ENCODE measurements at places on chromosomes 7 and 10.

DNA sequence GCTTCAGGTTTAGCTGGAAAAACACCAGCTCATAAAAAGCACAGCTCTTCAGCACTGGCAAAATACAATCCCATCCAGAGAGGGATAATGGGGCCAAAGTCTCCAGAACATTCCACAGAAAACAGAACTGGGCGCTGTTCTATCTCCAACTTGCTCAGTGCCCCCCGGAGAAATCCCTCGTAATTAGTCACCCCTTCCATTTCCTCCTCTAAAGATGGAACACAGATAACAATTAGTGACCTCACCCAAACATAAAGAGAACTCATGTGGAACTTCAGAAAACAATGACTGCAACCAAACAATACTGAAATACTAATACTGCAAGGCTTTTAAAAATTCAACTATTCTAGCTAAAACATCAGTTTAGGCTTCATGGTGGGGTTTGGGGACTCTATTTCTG lies 46.3 kb downstream of the KIAA1549 start:
- DNase-seq, result no peak

DNA sequence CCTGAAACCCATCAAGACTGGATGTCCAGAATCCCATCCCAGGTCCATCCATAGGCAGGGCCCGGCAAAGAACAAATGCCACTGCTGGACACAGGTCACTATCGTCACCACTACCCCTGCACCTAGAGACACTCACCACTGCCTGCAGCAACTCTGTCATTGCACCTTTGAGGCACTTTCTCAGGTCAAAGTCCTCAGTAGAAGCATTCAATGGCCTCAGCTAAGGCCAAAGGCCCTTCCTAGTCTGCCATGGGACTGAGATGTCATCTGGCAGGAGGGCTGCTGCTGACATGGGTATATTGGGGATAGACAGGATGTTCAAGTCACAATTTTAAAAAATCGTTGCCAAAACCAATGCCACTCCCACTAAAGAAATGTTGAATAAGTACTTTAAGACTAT lies 58.7 kb downstream of the GPAM start:
- no peak for DNase-seq

GRCh38 chr7:47757921-47758411 lies 176.1 kb upstream of the TNS3 start:
- no peak for DNase-seq

DNA sequence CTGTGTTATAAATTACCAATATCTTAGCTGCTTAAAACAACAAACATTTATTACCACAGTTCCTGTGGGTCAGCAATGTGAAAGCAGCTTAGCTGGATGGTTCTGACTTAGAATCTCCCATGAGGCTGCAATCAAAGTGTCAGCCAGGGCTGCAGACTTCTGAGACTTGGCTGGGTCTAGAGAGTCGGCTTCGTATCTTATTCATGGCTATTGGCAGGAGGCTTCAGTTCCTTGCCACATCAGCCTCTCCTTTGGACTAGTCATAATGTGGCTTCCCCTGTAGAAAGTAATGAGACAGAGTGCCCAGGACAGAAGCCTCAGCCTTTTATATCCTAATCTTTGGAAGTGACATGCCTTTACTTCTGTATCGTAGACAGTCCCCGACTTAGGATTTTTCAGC lies 27.3 kb downstream of the RALA start:
- no peak for DNase-seq

- DNase-seq, result no peak
Measured at GRCh38 chr7:38211940-38212339, 33.9 kb downstream of the STARD3NL start.

DNA sequence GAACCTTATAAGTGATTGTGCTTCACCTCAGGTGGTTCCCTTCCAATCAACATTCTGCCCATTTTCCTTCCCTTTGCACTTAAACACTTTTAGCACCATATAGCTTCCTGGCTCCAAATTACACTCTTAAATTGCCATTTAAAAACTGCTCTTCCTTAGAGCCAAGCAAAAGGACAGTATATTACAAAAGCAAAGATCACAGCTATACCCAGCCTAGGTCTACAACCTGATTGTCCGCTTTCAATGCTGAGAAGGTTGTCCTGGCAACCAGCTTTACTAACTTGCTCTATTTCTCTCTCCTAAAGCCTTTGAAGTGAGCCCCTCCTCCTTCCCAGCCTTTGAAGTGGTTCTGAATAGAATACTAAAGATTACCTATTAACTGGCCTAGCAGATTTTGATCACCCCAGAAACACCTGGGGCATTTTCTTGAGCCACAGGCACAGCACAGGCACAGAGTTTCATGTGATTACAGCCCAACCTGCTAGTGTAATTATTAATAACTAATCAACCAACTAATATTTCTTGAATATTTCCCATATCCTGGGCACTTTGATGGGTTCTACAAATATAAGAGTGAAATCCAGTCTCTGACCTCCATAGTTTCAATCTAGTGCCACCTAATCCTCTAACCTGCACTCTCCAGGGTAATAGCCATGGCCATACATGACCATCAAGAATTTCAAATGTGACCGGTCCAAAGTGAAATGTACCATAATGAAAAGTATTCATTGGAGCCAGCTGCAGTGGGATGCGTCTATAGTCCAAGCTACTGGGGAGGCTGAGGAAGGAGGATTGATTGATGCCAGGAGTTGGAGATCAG lies 63.6 kb upstream of the TRIM24 start:
- DNase-seq, result no peak

- no peak for DNase-seq
Measured at GRCh38 chr10:71909399-71910083, 54.7 kb upstream of the CHST3 start.

All from NCI-H82 (cell line).